ENCODE measurements at places on chromosomes 11 and 22. TPM values are rescaled to one million over a fixed set of nuclear protein-coding genes. Genes with fewer than 3 reads are reported as not detected.

SLC22A25 gene
- not detected for total RNA-seq

SCUBE1 gene
- not detected for total RNA-seq

BAIAP2L2 gene
- total RNA-seq = not detected

MUS81 gene
- 92.0 TPM for total RNA-seq

FGF19 gene
- 0.97 TPM for total RNA-seq

RFPL2 gene
- total RNA-seq = not detected

XKR3 gene
- not detected for total RNA-seq

DNA sequence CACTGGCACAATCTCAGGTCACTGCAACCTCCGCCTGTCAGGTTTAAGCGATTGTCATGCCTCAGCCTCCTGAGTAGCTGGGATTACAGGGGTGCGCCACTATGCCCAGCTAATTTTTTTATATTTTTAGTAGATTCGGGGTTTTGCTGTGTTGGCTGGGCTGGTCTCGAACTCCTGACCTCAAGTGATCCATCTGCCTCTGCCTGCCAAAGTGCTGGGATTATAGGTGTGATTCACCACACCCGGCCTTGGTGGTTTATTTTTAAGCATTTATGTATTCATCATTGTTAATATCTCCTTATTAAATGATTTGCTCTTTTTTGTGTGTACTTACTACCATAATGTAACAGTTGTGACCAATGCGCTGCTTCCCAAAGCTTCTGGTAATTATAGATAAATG lies 171.7 kb downstream of the DDX10 start:
- no peak for DNase-seq

- DNase-seq = no peak
Observed at GRCh38 chr11:123184531-123184930, 10.5 kb downstream of the CLMP start.

GRCh38 chr11:34324466-34324865 lies 33.3 kb downstream of the ABTB2 start:
- DNase-seq = no peak

DNA sequence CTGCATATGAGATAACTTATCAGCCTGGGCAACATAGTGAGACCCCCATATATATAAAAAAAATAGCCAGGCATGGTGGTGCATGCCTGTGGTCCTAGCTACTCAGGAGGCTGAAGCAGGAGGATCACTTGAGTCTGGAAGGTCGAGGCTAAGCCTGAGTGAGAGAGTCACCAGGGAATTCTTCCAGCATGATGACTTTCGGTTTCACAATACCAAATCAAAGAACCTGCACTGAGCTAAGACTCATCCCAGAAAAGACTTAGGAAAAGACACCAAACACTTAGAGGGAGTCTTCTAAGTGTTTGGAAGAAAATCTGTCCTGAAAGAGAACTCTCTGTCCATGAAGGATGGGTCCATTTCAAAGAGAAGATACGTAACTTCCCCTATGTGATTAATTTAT lies 12.7 kb downstream of the STK33 start:
- no peak for DNase-seq

DNA sequence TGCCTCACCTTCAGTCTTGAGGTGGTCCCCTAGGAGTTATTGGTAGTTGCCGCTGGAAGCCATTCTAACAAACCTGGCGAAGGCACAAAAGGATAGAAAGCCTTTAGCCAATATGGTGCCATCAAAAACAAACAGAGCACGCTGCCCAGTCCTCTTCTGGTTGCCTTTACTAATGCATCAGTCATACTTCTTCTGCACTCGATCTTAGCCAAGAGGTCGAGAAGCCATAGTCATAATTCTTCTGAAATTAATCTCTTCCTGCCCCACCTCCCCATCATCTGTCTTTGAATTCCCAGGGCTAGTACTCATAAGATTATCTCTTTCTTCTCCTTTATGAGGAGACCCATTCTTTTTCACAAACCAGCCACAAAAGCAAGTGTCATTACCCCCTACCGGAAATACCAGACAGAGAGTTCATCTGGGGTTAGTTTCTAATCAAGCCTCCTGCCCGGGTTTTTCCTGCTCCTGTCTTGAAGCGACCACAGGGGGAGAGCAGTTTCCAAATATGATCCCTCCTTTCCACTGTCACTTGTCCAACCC lies 21.4 kb upstream of the EHF start:
- DNase-seq = no peak

GRCh38 chr11:111101881-111102280 lies 143.6 kb upstream of the POU2AF2 start:
- DNase-seq = no peak

GRCh38 chr11:59028105-59028504 lies 58.0 kb upstream of the GLYATL1B start:
- no peak for DNase-seq

- no peak for DNase-seq
Observed at GRCh38 chr11:15938121-15938611, 418.2 kb downstream of the SOX6 start.

- DNase-seq = peak; percentile 94
Observed at GRCh38 chr22:35840302-35840739, 122.6 kb downstream of the APOL5 start.

DNA sequence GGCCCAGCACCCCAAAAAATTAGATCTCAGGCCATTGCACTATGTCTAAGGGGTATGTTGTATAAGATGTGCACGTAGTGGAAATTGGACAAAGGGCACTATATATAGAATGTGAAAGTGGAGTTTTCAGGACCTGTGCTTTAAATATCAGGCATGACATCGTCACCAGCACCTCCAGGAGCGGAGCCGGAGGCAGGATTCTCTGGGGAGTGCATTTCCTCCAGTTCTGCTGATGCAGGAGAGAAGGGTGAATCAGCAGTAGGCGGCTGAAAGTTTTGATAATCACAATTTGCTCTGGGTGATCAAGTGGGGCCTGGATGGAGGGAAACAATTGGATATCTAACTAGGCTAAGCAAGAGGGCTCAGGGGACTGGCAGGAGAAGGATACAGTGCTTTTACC lies 69.1 kb upstream of the NTM start:
- DNase-seq = no peak

DNA sequence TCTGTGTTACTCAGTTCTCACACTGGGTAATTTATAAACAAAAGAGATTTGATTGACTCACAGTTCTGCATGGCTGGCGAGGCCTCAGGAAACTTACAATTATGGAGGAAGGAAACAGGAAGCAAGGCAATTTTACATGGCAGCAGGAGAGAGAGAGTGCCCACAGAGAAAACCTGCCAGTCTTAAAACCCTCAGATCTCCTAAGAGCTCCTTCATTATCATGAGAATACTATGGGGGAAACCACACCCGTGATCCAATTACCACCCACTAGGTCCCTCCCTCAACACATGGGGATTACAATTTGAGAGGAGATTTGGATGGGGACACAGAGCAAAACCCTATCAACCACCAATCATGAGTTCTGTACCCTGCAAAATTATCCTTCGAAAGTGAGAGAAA lies 1180.8 kb downstream of the JRKL start:
- no peak for DNase-seq

GRCh38 chr11:64018310-64018709 lies 17.4 kb upstream of the FLRT1 start:
- DNase-seq = no peak

- no peak for DNase-seq
Observed at GRCh38 chr11:111183706-111184105, 61.8 kb upstream of the POU2AF2 start.

DNA sequence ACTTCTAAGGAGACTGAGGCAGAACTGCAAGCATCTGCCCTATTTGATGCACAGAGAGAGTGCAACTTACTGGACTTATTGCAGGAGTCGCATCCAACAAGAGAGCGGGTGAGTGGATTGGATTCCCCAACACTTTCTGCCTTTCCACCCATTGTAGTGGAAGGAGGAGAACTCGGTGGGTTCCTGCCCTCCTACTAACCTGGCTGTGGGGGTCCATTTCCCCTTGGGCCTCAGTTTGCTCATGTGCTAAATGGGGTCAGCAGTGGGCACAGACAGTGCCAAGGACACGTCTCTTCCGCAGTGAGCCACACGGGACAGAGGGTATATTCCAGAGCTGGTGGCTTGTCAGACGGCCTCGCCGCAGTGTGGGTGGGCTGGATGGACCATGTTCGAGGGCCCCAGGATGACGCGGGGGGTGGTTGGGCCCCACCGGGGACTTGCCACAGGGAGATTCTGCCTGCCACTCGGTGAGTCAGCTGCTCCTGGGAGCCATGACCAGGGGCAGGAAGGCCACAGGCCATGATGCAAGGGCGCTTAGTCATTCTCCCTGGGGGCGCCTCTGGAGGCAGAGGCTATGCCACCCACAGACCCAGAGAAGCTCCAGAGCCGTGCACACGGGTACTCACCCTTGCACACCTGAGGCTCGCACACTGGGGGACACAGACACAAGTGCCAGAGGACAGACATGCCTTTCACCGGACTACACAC lies 8.2 kb downstream of the ALX4 start:
- DNase-seq = no peak

DNA sequence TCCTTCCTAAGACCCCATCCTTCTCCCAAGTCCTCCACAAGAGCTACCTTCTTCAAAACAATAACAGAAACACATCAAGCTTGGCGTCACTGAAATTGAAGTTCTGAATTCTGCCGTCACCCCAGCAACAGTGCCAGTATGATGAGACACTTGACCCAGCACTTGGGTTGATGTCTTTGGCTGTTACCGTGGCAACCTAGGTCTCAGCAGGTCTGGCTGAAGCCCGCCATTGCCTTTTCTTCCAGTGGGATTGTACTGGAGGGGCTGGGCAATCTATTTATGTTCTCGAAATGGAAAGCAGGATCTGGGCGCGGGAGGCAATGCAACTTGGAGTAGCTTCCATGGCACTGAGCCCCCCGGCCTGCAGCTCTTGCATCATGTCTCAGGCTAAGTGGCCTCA lies 23.8 kb downstream of the NPTXR start:
- DNase-seq = no peak

DNA sequence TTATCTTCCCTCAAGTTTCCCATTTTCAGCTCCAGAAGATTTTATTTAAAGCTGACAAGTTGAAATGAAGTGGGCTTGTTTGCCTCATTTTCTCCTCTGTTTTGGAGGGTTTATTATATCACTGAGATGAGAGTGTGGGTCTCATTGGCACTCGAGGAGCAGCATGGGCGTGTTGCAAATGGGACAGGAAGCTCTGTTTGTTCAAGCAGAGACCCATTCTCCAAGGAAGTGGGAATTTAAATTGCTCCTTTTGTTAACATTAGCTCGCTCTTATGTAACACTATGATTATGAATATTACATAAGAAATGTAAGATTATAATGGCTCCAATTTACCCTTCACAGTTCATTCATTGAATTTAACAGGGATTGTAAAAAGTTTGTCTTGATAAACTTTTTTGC lies 317.7 kb upstream of the CTSC start:
- no peak for DNase-seq

DNA sequence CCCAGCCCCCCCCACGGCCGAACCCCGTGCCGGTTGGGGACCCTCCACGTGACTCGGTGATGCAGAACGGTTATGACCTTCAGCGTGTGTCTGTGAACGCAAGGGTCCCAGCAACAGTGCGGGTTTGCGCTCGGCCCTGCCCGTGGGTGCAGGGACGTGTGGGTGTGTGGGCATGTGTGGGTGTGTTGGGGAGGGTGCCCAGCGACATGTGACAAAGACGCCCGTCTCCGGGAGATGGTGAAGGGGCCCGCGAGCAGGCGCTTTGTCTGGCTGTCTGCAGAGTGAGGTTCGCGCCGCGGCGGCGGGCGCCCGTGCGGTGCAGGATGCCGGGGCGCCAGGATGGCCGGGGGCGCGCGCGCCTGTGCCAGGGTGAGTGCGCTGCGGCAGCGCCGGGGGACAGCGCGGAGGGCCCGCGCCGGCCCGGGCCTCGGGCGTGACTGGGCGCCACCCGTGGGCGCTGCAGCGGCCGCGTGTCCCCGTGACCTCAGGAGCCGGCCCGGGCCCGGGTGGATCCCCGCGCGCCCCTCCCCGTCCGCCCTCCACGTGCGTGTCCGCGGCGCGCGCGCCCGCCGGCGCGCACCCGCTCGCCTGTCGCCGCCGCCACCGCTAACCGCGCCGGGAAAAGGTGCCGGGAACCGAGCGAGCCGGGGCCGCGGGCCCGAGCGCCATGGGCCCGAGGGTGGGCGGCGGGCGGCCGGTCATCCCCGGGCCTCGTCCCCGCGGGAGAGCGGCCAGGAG lies at the start of gene LRFN4:
LRFN4 (plus strand) TSS at position 569 of the 738 bp plus-strand sequence. CDS start 681 bp downstream, outside the sequence.
- peak; percentile 47 for DNase-seq

DNA sequence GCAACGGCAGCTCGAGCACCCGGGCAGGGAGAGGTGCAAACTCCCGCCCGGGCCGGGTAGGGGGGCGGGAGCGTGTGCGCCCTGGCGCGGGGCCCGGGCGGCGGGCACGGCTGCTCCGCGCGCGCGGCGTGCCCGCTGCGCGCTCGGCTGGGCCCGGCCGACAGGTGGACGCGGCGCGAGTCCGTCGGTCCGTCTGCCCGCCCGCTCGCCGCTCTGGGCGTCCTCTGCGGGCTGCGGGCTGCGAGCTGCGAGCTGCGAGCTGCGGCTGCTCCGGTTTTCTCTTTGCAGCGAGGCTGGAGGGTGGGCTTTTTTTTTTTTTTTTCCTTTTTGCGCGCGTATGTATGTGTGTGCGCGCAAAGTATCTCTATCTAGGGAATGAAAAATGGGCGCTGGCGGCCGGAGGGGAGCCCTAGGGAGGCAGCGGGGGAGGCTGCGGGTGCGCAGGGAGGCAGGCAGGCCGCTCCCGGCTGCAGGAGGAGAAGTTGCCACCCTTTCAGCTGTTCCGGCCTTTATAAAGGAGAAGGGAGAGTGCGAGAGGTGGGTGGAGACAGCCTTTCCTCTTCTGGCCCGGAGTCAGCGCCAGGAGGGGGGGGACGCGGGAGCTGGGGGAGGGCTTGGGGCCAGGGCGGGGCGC lies at the start of gene PDGFB:
PDGFB (minus strand) TSS at position 487 of the 634 bp plus-strand sequence. CDS start 1,019 bp downstream, outside the sequence.
- no peak for DNase-seq

- peak; percentile 65 for DNase-seq
Observed at GRCh38 chr11:3947061-3947460, 91.6 kb downstream of the STIM1 start.

DNA sequence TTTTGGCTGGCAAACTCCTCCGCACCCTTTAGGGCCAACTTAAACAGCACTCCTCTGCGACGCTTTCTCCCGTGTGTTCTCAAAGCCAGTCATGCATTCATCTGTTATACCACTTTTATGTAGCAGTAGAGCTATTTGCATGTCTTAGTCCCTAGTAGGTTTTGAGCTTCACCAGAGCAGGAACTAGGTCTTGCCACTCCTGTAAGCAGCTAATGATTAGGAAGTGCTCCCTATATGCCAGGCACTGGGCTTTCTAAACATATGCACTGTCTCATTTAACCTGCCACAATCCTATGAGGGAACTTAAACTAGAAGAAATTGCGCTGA lies 180.8 kb downstream of the DBX1 start:
- DNase-seq = no peak

GRCh38 chr11:77449060-77449521 lies 24.8 kb downstream of the PAK1 start:
- no peak for DNase-seq

- DNase-seq = no peak
Observed at GRCh38 chr11:43969543-43969942, 27.1 kb downstream of the C11orf96 start.

Measured in uterus (tissue), 4 donors.